ENCODE measurements at places on chromosomes 12 and 14. TPM values are rescaled to one million over a fixed set of nuclear protein-coding genes. Genes with fewer than 3 reads are reported as not detected.

DNA sequence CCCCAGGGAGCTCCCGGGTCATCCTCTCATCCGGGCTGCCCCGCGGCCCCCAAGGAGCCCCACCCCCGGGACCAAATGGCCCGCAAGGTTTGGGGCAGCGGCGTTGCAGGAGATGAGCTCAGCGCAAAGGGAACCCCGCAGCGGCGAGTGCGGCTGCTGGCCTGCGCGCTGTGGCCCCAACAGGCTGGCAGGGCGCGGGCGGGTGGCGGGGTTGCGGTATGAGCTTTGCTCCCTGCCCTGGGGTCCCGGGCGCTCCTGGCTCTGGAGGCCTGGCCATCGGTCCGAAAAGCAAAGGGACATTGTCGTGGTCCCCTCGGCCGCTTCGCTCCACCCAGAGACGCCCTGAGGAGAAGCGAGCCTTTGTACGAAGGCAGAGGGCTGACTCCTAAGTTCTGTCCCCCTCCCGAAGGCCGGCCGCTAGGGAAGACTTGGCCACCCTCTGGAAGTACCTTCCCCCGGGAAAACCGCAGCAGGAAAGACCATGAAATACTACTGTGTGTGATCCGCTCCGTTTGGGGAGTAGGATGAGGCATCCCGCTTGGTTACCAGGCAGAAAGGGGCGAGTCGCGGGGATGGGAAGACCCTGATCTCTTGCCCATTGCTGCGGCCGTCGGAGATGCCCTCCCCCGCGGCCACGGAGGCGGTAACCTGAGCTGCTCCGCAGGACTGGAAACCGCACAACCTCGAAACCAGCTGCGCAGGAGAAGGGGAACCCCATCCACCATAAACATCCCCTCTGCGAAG lies 620 bp upstream of the NID2 start:
- H3K4me3 ChIP-seq, result peak overlapping the region; percentile 50
- H3K27ac ChIP-seq, result peak overlapping the region; percentile 53
- H3K36me3 ChIP-seq, result no peaks in the 10 kb centered on the region
- peaks cover 43% of the 10 kb centered on the region for H3K27me3 ChIP-seq

GRCh38 chr14:54642801-54643695 lies 76.1 kb downstream of the SAMD4A start:
- peaks cover 4% of the 10 kb centered on the region for H3K4me1 ChIP-seq
- DNase-seq, result no peak
- no peaks in the 10 kb centered on the region for H3K27me3 ChIP-seq
- no peak overlapping the region for H3K4me3 ChIP-seq
- no peak overlapping the region for H3K27ac ChIP-seq

Gene POLE2
- 8.4 TPM for total RNA-seq

- no peaks in the 10 kb centered on the region for H3K4me1 ChIP-seq
- no peaks in the 10 kb centered on the region for H3K27me3 ChIP-seq
- H3K4me3 ChIP-seq, result no peak overlapping the region
These were observed 14.6 kb downstream of the CAPS2 start for GRCh38 chr12:75315518-75315917.

Gene OTX2
- not detected for total RNA-seq

- no peak overlapping the region for H3K27ac ChIP-seq
- no peak for DNase-seq
- H3K27me3 ChIP-seq, result no peaks in the 10 kb centered on the region
These were observed 10.7 kb downstream of the CIPC start for GRCh38 chr14:77108753-77109152.

GRCh38 chr12:51381226-51382079 lies 9.8 kb downstream of the GALNT6 start:
- H3K27ac ChIP-seq, result no peak overlapping the region
- H3K36me3 ChIP-seq, result peaks cover 3% of the 10 kb centered on the region
- no peak for DNase-seq
- H3K27me3 ChIP-seq, result no peaks in the 10 kb centered on the region
- peaks cover 5% of the 10 kb centered on the region for H3K4me1 ChIP-seq
- H3K4me3 ChIP-seq, result no peak overlapping the region

Gene P2RX7
- total RNA-seq, result 14.0 TPM

- no peak overlapping the region for H3K4me3 ChIP-seq
- H3K27me3 ChIP-seq, result no peaks in the 10 kb centered on the region
- H3K4me1 ChIP-seq, result no peaks in the 10 kb centered on the region
- H3K27ac ChIP-seq, result no peak overlapping the region
- no peaks in the 10 kb centered on the region for H3K36me3 ChIP-seq
- DNase-seq, result no peak
These were observed 97.3 kb downstream of the RIN3 start for GRCh38 chr14:92610849-92611271.

DNA sequence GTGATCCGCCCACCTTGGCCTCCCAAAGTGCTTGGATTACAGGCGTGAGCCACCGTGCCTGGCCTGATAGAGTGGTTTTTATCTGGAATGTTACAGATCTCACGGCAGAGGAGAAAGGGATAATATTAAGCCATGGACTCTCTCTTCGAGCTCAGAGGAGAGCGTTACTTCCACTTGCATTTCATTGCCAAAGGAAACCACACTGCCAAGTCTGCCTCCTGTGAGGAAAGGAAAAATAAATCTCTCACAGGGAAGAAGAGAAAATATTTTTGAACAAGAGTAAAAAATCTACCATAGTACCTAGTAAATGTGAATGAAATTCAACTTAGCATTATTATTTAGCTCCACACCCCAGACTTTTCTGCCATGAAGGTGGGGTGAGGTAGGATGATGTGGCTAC lies 319.2 kb upstream of the PRICKLE1 start:
- H3K27ac ChIP-seq, result no peak overlapping the region
- no peaks in the 10 kb centered on the region for H3K4me1 ChIP-seq

DNA sequence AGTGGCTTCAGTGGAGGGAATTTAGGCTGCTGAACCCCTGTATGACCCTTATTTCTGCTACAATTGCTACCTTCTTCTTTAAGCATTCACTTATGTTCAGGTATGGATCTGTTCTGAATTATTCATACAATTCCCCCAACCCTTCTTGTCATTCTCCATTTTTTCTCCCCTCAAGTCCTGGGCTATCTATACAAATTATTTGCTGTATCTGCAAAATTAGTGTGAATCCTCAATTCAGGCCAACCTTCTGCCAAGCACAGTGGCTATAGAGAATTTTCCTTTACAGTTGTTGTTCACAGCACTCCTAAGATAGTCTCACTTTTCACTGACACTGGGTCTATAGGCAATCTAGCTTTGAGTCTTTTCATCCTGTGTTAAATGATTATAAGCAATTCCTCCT lies 119.2 kb upstream of the CNTN1 start:
- no peaks in the 10 kb centered on the region for H3K36me3 ChIP-seq
- no peaks in the 10 kb centered on the region for H3K27me3 ChIP-seq
- no peaks in the 10 kb centered on the region for H3K4me1 ChIP-seq
- H3K4me3 ChIP-seq, result no peak overlapping the region
- H3K27ac ChIP-seq, result no peak overlapping the region
